Uterus (tissue), 4 donors: ENCODE measurements at places on chromosomes 3 and 15. TPM values are rescaled to one million over a fixed set of nuclear protein-coding genes. Genes with fewer than 3 reads are reported as not detected.
A peak's percentile ranks its signal among the peaks of the same experiment; 100 is the strongest.

PYGO1 gene
- total RNA-seq: 36.1 TPM

GRAMD2A gene
- total RNA-seq: not detected

SORD gene
- total RNA-seq: 30.6 TPM

RNF168 gene
- 9.4 TPM for total RNA-seq

POLQ gene
- total RNA-seq: 0.26 TPM

IGSF11 gene
- total RNA-seq: not detected

PLXND1 gene
- 54.7 TPM for total RNA-seq

CHDH gene
- total RNA-seq: 1.8 TPM

DISP2 gene
- 0.85 TPM for total RNA-seq

MOBP gene
- total RNA-seq: not detected

KBTBD13 gene
- total RNA-seq: 1.3 TPM

SLC2A2 gene
- total RNA-seq: not detected

MYLK gene
- 790 TPM for total RNA-seq

CPLX3 gene
- not detected for total RNA-seq

GNB4 gene
- total RNA-seq: 18.2 TPM

INAFM2 gene
- total RNA-seq: 6.7 TPM

GYG1 gene
- total RNA-seq: 87.6 TPM

ACOX2 gene
- total RNA-seq: 29.0 TPM

C3orf85 gene
- not detected for total RNA-seq

SH2D7 gene
- not detected for total RNA-seq

CAV3 gene
- total RNA-seq: not detected

DNA sequence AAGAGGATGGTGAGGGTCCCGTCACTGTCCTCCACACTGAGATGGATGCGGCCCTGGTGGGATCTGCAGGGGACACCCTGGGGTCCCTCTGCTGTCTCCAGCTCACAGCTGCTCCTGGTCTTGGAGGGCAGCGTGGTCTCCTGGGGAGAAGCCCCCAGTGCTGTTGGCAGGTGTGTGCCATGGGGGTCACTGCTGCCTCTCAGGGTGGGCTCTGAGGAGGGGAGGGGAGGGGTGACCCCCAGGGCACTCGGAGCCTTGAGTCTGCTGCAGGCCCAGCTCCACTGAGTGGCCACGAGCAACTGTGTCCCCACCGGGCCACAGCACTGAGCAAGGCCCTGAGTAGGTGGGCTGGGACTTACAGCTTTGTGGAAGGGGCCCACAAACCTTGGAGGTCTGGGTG lies 34.7 kb downstream of the KLHL25 start:
- DNase-seq: no peak

GRCh38 chr15:48945386-48945785 lies 18.3 kb downstream of the SHC4 start:
- no peak for DNase-seq

DNA sequence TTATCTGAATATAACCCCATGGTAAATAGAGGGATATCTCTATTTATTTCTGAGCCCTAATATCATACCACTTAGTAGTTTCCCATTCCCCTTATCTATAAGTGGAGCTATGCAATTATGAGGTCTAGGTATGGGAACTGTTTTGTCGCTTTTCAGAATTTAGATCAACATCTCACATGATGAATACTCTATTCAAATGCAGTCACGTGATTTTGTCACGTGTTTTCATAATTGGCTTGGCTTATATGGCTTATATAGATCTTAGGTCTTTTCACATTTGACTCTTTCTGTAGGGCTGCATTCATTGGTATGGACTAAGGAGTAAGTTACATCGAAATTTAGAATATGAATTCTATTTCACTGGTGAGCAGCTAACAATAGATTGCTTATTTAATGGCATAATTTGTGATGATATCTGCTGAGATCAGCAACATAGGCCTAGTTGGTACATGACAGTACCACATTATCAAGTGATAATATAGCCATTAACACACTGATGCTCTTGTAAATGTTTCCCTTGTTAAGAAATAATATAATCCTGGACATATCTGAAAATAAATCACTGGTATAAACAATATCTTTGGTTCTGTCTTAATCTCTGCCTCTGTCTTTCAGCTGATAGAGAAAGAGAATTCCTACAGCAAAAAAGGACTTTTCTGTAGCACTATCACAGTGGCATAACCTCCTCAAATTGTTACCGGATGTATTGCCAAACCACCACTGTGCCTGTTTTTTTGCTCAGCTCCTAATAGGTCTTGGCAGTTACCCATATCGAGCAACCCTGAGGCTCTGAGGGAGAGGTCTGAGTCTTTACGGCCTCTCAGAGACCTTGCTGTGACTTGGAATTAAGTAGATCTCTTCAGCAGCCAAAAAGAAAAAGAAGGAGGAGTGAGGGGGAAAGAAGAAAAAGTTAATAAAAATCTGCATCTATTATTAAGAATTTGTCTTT lies 357.1 kb downstream of the ZPLD1 start:
- DNase-seq: no peak

DNA sequence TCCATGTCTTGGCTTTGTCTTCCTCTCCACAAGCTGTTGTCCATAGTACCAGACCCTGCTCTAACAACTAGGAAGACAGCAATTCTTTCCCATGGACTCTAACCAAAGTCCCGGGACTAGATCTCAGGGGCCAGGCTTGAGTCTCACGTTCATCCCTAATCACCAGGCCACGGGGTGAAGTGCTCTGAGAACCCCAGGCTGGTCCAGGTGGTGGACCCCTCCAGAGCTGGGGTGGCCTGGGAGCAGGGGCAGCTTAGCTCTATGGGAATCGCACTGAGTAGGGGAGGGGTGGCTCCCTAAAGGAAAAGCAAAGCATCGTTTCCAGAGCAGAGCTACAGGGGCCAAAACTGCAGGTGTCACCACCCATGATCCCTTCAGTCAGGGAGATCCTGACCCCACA lies 150.9 kb downstream of the TPRA1 start:
- no peak for DNase-seq

- no peak for DNase-seq
Observed at GRCh38 chr3:59368900-59369675, 319.3 kb upstream of the CFAP20DC start.

DNA sequence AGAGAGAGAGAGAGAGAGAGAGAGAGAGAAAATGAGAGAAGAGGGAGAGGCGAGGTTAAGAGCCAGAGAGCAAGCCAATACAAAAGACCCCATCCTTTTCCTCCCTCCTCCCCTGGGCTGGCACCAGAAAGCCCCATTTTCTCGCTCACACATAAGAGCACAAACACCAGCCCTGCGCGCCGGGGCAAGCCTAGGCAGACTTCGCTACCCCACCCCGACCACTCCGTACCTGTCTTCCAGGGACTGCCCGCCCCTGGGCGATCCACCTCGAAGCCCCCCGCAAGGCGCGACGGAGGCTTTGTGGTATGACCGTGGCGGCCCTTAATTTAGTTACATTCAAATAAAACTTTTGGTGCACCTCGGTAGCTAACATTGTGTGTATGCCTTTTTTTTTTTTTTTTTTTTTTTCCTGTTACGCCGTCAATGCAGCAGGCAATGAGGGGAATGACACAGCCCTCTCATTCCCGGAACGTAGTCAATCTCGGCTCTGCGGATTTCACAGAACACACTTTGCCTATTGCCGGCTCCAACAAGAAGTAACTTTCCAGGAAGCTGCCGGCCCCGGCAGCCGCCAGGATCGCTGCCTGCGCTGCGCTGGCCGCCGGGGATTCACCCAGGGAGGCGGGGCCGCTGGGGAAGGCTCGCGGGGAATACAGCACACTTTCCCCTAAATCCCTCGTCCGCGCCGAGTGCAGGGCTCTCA lies 7.7 kb downstream of the BCL6 start:
- DNase-seq: peak; percentile 72

GRCh38 chr3:61074783-61075182 lies 176.5 kb downstream of the FHIT start:
- DNase-seq: no peak

DNA sequence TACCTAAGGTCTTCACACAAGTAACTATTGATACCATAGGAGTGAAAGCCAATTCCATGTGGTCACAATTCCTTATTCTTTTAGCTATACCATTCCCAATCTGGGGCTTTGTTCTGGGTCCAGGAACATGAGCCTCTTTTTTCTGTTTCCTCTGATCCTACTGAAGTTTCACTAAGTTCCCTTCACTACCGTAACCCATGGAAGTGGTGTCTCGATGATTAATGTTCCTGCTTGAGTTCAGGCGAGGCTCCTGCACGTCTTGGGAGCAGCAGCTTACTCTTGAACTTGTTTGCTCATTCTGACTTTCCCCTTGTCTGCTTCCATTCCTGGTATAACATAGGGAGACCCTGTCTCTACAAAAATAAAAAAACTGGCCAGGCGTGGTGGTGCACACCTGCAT lies 23.6 kb downstream of the ZNF592 start:
- DNase-seq: no peak

- no peak for DNase-seq
Observed at GRCh38 chr3:8673083-8673737, 28.6 kb upstream of the SSUH2 start.

GRCh38 chr3:129769616-129770015 lies 123.9 kb downstream of the TMCC1 start:
- DNase-seq: no peak

GRCh38 chr3:52143616-52144015 lies 10.6 kb downstream of the POC1A start:
- DNase-seq: no peak

- DNase-seq: no peak
Observed at GRCh38 chr15:68208136-68208535, 3.0 kb upstream of the CALML4 start.

GRCh38 chr15:66705277-66706146 lies 3.5 kb downstream of the SMAD6 start:
- no peak for DNase-seq

DNA sequence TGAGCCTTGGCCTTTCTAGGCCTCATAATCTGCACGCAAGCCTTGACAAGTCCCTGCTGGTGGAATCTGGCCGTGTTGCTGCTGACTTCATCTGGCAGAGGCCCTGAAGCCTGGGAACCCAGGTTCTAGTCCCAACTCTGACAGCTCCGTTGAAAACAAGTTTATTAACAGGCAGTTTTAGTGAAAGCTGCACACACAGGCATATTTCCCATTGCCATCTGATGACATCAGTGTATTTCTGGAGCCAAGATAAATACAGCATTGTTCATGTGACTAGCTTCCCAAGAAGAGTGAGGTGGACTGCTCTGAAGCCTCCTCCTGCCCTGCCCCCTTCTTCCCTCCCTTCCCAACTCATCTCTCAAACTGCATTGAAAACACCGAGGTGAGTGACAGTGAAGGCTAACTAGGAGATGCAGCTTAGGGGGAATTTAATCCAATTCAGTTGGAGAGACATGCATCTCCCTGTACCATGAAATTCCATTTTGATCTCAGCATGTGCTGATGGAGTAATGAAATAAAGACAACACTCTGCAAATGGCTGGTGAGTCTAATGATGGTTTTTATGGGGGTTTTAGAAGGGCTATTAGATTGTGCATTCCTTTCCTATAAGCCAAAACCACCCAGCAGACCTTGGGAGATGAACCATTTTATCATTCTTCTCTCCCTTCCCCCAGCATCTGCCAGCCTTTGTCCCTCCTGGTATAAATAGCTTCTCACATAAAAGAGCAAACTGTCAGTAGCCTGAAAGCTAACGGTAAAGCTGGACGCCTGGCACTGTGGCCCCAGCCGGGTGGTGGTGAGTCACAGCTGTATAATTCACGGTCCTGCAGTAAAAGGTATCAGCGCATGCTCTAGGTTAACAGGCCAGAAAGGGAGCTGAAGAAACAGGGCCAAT lies 38.0 kb downstream of the PRICKLE2 start:
- DNase-seq: peak; percentile 87

DNA sequence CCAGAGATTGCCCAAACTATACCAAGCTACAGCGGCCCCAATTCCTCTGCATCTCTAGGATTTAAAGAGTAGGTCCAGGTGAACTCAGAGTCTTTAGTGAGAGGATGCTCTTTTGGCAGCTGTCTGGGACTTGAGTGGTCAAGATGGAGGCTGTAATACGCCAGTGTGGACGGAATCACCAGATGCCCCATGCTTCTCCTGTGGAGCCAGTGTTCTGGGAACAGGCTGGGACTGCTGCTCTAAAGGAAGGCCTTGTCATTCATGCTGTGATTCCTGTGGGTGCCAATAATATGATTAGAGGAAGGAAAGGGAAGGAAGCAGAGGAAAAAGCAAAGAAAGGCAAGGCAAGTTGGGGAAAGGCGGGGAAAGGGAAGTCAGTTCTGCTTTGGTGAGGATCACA lies 17.4 kb upstream of the NOX5 start:
- no peak for DNase-seq

GRCh38 chr15:34147371-34148140 lies 45.7 kb downstream of the PGBD4 start:
- no peak for DNase-seq

DNA sequence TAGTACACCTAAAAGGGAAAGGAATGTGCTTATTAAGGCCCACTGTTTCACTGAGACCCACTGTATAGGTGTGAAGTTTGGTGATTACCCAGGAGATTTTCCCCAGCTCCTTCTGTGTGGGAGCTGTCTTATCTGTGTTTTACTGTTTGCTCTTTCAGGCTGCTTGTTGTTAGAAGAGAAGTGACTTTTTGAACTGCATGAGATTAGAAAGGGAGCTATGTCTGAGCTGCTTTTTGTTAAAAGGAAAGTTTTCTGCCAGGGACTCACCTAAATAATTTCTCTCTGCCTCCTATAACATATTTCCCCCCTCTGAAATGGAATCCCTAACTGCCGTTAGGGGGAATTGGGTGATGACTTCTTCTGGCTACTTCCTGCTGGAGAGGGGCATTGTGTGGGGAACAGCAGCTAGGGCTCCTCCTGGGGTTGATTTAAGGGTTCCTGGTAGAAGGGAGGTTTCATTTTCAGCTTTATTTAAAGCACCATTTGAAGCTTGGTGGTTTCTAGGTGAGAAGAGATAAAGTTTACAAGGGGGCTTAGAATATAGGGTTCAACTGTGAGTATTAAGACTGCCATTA lies 77.1 kb upstream of the ATP11B start:
- DNase-seq: no peak

DNA sequence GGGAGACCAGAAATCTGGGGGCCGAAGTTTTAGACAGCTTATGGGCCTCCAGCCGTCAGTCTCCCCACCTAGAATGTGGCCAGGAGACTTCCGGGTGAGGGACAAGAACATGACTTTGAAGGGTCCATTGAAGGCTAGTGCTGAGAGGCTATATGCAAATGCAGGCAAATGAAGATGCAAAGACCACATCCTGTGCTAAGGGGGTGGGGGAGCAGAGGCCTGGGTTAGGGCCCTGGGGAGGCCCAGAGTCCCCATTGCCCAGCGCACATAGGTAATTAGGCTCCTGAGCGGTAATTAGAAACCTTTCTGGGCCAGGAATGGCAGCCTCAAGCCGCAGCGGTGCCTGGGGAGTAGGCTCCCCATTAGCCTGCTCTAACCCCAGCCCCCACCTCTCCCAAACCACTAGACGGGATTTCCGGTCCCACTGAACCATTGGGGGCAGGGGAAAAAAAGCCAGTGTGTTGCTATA lies 6.8 kb downstream of the CSK start:
- no peak for DNase-seq

DNA sequence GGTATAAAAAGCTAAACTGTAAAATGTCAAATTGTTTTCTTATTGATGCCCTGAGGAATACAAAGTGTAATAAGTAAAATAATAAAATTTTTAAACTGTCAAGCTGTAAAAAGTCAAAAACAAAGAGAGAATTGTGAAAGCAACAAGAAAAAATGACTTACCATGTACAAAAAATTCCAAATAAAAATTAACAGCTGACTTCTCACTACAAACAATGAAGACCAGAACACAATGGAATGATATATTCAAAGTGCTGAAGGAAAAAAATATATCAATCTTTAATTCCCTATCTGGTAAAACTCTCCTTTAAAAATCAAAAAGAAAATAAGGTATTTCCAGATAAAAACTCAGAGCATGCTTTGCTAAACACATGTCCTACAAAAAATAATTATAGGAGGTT lies 883.5 kb downstream of the IGSF11 start:
- no peak for DNase-seq
